ENCODE measurements at places on chromosomes 1 and 21.

GRCh38 chr1:213600879-213601278 is 386.9 kb upstream of the PROX1 start:
- DNase-seq, result no peak

- no peak for DNase-seq
These were observed 14.5 kb downstream of the TIAM1 start for GRCh38 chr21:31329456-31330143.

GRCh38 chr21:14382486-14382834 is 486 bp downstream of the HSPA13 start:
- DNase-seq, result peak; percentile 29

- DNase-seq, result no peak
These were observed 400.0 kb upstream of the TMPRSS15 start for GRCh38 chr21:18803624-18804023.

GRCh38 chr1:21532496-21532895 is 23.3 kb downstream of the ALPL start:
- DNase-seq, result no peak

GRCh38 chr1:77279929-77280328 is 1.9 kb upstream of the AK5 start:
- DNase-seq, result no peak

- no peak for DNase-seq
These were observed 14.6 kb downstream of the EXOC8 start for GRCh38 chr1:231322880-231323530.

DNA sequence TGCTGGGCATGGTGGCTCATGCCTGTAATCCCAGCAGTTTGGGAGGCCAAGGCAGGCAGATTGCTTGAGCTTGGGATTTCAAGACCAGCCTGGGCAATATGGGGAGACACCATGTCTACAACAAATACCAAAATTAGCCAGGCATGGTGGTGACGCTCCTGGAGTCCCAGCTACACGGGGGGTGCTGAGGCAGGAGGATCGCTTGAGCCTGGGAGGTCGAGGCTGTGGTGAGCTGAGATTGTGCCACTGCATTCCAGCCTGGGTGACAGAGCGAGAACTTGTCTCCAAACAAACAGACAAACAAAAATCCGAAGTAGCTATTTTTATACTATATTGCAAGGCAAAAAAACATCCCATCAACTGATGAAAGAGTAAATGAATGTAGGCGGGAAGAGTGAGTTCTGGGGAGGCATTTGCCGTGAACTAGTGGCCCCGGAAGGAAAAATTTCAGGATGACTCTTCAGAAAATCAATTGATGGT is 40.6 kb downstream of the NCMAP start:
- no peak for DNase-seq

GRCh38 chr1:59926381-59927123 is at the start of gene CYP2J2:
CYP2J2 (minus strand) TSS chr1:59926773; CDS start chr1:59926746, 27 bp downstream.
- peak; percentile 41 for DNase-seq

DNA sequence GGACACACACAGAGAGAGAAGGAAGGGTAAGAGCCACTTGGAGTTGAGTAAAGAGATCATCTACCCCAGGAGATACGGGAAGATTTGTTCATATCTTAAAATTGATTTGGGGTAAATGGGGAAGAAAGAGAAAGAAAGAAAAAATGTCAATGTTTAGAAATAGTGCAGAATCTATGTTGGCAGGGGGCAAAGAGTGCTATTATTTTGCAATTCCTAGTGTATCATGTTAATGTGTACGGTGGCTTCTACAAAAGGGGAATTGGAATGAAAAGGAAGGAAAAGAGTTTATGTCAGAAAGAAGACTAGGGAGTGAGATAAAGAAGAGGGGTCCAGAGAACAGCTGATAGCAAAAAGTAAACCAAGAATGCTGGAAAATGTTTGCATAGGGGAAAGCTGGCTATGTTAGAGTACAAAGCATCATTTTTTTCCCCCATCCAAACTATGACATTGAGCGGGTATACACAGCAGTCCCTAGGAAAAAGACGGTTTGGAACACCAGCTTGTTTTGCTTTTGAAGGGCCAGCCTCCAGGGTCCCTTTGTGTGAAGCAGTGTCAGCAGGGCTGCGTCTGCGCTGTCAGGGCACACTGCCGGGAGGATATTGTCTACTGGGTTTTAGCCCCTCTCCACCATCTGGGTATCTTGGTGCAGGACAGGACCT is 10.8 kb downstream of the LRRC8D start:
- no peak for DNase-seq

DNA sequence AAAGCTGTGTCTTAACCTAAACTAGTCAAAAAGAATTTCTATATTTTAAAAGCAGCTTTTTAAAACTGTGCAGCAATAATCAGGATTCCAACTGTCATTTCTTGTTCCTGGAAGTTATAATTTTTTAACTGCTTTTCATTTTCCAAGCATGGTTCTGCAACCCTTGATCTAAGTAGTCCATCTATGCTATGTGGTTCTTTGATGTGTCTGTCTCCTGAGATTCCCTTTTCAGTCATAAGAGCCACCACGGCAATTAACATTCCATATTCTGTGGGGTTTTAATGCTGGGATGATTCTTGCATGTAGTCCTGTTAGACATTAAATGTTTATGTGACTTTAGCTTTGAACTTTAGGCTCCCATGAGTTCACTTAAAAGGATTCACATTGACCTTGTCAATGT is 220.4 kb downstream of the TPR start:
- no peak for DNase-seq

GRCh38 chr1:220810963-220811362 is 24.2 kb downstream of the MTARC1 start:
- DNase-seq, result no peak

- DNase-seq, result no peak
These were observed 83.5 kb downstream of the MAN1C1 start for GRCh38 chr1:25700144-25700523.

GRCh38 chr21:27269644-27270043 is 302.8 kb upstream of the ADAMTS5 start:
- DNase-seq, result no peak

Data from activated T-cell treated with anti-CD3 and anti-CD28 coated beads for 48 hours (primary cell).